ENCODE measurements at places on chromosomes 2 and 18. TPM values are rescaled to one million over a fixed set of nuclear protein-coding genes. Genes with fewer than 3 reads are reported as not detected.

DNA sequence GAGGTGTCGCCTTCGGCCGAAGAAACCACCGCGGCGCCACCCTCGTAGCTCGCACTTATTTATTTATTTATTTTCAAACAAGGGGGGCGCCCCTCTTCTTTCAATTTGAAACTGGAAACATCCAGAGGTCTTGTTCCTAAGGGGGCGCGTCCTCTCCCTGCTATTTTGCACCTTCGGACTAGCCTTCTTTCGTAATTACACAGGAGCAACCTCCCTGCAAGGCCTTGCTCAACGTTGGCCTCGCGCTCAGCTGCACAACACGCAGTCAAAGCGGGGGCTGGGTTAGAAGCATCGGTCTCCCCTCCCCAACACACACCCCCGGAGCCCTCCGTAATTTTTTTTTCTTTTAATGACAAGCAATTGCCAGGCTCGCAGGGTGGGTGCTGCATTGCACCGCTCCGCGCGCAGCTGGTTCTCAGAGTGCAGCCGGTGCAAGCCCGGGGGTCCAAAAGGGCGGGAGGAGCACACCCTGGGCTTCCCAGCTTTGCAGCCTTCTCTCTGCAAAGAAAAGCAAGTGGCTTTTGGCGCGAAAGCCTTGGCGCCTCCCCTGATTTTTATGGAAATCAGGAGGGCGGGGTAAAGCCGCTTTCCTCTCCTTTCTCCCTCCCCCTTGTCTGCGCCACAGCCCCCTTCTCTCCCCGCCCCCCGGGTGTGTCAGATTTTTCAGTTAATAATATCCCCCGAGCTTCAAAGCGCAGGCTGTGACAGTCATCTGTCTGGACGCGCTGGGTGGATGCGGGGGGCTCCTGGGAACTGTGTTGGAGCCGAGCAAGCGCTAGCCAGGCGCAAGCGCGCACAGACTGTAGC, at the start of gene MYCN:
Gene MYCN (plus strand): TSS at position 697 of the 807 bp plus-strand sequence. CDS start 1,515 bp downstream, outside the sequence.
- peak; percentile 69 for DNase-seq

DNA sequence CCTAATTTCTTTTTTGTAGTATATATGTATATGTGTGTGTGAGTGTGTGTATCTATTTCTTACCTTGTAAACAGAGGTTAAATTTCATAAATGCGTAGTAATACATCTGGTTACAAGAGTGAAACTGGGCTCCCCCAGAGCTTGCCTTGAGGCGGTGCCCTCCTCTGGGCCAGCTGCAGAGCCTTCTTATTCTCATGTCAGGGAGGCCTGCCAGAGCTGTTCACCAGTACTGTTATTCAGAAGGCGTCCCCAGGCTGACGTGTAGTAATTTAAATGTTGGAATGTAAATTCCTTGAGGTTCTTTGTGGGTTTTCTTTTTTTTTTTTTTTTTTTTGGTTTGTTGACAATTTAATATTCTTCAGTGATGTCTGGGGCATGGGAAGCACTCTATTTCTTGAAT, 11.2 kb downstream of the COPS8 start:
- DNase-seq = no peak

- no peak for DNase-seq
Observed at GRCh38 chr18:53147472-53147871, 807.5 kb downstream of the DCC start.

- no peak for DNase-seq
Observed at GRCh38 chr18:38961880-38962279, 1396.3 kb upstream of the CELF4 start.

DNA sequence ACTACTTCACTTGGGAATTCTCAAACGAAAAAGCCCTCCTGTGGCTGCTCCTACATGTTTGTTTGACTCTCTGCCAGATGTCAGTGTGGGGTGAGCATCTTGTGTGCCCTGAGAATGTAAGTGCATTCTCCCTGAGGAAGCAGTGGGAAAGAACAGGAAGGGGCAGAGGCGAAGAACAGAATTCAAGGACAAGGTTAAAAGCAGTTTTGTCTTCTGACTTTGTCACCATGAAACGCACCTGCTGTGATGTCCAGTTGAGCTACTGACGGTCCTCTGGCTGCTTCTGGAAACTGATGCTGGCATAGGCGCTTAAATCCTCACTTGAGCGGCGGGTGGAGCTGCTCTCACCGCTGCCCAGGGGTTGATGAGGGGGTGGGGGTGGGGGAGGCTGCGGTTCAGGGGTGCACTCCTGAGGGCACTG, 4.9 kb downstream of the IRS1 start:
- DNase-seq = no peak

DNA sequence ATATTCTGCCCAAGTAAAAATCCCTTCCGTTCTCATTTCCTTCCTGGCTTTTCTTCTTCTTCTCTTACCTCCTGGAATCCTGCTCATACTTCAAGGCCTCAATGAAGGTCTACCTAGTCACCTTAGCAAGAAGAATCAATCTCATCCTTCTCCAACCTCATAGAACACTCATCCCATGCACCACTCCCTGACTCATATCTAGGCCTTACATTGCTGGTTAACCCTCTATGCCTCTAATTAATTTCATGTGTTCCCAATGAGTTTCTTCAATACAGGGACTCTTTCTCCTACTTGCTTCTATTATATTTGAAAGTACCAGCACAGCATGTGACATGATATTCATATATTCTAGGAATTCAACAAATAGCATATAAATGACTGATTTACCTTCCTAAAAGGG, 63.0 kb downstream of the BCL11A start:
- no peak for DNase-seq

DNA sequence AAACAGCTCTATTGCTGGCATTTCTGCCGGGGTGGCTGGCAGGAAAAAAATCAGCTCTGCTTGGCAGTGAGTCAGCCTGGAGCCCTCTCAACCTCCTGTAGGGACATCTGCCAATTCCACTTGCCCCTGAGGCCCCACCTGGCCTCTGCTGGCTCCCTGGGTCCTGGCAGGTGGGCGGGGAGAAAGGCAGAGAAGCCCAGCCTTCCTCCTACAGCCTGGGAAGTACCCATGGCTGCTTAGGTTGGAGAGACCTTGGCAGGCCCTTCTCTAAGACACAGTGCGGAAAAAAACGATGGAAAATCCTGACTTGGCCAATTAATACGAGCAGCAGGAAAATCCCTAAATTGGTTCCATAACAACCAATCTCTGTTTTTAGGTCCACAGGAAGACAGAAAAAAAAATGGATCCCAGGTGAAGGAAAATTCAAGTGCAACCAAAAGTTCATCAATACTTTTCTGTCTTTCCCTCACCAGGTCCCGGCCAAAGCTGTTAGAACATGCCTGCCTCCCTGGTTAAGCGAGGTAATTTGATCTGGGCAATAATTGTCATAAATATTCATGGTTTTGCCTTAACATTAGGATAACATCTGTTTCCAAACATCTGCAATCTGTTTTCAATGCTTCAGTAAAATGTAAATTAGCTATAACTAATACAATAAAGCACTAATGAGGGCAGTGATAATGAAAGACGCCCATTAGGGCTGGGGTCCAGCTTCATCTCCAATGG, 245.9 kb downstream of the TFCP2L1 start:
- no peak for DNase-seq

Gene IL36B
- not detected for polyA plus RNA-seq

GRCh38 chr2:118185210-118186109, 97.2 kb downstream of the INSIG2 start:
- peak; percentile 60 for DNase-seq

DNA sequence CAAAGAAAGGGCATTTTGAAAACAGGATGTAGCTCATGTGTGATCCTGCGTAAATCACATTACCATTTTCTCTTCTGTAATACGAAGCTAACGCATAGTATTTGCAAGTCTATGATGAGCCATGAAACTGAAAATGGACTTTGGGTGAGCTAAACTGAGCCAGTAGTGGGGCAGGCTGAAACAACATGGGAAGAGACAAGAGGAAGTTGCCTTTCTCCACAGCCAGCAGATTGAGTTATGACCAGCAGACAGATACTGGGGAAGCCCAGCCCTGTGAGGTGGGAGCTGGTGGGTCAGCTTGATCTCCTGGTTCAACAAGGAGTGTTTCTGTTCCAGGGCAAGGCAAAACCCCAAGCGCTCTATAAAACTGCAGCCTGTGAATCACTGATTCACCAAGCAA, 11.8 kb downstream of the CYRIA start:
- no peak for DNase-seq

DNA sequence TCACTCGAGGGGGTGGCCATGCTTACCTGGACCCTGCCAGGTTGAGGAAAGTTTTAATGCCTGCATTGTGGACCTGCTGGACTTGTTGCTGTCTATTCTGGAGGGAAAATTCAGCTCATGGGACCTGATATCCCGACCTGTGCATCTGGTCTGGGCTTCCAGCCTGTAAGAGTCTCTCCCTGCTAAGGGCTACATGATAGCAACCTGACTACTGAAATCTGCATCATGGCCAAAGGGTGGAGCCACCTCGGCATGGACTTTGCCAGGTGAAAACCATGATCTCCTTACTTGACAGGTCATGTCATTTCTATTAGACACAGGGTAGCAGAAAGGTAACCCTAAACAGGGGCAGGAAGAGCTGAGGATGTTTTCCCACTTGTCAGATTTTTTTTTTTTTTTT, 12.9 kb upstream of the SLC66A3 start:
- no peak for DNase-seq

DNA sequence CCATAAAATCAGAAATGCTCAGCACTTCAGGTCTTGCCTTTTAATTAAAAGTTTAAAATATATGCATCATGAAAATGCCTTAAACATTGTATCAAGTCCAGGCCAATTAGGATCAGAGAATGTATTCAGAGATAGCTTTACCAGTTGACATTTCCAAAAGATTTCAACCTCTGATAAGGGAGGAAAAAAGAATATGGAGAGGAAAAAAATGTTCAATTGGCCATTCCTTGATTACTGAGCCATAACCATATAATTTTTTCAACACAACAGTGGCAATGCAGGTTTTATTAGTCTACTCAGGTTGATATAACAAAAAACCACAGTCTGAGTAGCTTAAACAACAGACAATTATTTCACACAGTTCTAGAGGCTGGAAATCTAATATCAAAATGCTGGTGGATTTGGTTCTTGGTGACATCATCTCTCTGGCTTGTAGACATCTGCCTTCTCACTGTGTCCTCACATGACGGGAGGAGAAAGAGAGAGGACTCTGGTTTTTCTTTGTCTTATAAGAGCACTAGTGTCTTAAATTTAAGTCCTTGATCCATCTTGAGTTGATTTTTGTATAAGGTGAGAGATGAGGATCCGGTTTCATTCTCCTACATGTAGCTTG, 111.9 kb downstream of the IRS1 start:
- no peak for DNase-seq

- DNase-seq = no peak
Observed at GRCh38 chr2:120851116-120851773, 115.6 kb downstream of the GLI2 start.

Gene IL36RN
- not detected for polyA plus RNA-seq

GRCh38 chr2:74481961-74482800, 617 bp downstream of the CCDC142 start:
- DNase-seq = no peak

GRCh38 chr2:224580248-224580647, 4.9 kb downstream of the CUL3 start:
- no peak for DNase-seq

GRCh38 chr2:38380397-38381130, 3.5 kb upstream of the ATL2 start:
- DNase-seq = no peak

Gene LRRC30
- 0.62 TPM for polyA plus RNA-seq

DNA sequence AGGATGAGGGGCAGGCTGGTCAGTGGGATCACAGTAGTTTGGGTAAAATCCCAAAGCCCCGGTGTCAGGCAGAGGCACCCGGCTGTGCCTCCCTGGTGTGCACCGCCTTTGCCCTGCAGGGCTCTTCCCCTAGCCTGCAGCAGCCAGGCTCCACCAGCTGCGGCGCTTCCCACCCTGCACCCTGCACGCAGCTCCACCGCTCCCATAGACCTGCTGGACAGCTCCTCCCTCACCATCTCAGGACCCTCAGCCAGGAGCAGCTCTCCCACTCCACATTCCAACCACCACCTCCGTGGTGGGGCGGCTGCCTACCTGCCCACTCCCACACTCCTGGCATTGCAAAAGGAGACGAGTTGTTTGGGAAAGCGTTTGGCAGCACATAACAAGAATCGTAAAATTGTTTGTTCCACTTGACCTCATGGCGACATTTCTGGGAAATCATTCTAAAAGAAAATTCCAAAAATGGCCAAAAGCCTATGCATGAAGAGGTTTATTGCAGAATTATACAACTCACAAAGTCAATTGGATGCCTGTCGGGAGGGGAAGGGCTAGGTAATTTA, 287.4 kb upstream of the HDAC4 start:
- DNase-seq = peak; percentile 25
